ENCODE measurements at places on chromosomes 12 and 14. TPM values are rescaled to one million over a fixed set of nuclear protein-coding genes. Genes with fewer than 3 reads are reported as not detected.

The RASSF8 gene
- polyA plus RNA-seq: 35.8 TPM

The SLC25A47 gene
- polyA plus RNA-seq: not detected

The ZNF219 gene
- polyA plus RNA-seq: 12.2 TPM

The KRT85 gene
- polyA plus RNA-seq: not detected

The PTHLH gene
- polyA plus RNA-seq: 0.10 TPM

The SVOP gene
- not detected for polyA plus RNA-seq

The HPD gene
- polyA plus RNA-seq: not detected

The MORN3 gene
- polyA plus RNA-seq: 0.39 TPM

The SOAT2 gene
- 0.34 TPM for polyA plus RNA-seq

The KRT75 gene
- polyA plus RNA-seq: not detected

The KRT72 gene
- polyA plus RNA-seq: not detected

Measured in BJ (cell line).